ENCODE measurements at places on chromosomes 7 and 10. TPM values are rescaled to one million over a fixed set of nuclear protein-coding genes. Genes with fewer than 3 reads are reported as not detected.

CACNA2D1 gene
- 1.8 TPM for polyA plus RNA-seq

DNA sequence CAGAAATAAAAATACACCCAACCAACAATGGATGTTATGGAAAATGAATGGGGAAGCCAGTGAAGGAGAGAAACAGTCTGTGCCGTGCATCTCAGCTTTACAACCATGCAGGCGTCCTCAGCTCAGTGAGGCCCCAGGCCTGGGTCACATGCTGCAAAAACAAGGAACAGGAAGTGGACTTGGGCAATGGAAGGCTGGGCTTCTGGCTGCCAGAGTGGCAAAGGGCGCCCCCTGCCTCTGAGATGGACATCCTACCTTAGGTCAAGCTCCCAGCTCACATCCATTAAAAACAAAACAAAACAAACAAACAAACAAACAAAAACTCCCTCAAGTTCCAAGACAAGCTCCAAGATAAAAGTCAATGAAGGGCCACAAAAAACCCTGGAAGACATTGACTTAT lies 54.7 kb upstream of the AFAP1L2 start:
- DNase-seq = no peak

DNA sequence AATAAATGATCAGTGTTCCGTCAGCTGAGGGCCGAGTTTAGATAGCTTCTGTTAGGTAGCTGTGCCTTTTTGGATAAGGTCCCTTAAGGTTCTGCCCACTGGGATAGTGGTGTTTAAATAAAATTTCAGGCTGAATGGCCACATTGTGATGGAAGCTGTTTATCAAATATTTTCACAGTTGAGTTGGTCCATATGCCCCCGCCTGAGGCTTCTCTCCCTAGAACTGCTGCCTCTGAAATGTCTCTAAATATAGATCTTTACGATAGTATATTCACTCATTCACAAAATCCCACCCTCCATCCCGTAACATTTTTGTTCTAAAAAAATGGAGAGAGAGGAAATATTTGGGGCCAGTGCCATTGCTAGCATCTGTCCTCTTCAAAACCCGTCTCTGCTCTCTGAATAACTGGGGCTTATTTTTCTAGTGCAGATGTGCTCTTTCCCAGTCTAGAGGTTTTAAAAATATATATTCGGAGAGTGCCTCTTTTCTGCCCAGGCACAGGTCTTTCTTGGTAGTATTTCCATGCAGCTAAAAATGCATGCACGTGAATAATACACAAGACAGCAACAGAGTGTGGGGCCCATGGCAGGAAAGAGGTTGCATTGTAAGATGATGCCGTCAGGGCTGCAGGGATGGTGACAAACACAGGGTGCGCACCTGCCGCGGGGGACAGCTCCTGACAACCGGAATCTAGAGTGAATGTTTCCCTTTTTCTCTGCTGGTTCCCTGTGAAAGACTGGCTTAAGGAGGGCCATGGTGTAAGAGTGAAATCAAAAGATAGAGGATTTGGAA lies 105.4 kb upstream of the BTBD16 start:
- DNase-seq = no peak

STK17A gene
- polyA plus RNA-seq = 46.1 TPM

GHRHR gene
- polyA plus RNA-seq = not detected

DNA sequence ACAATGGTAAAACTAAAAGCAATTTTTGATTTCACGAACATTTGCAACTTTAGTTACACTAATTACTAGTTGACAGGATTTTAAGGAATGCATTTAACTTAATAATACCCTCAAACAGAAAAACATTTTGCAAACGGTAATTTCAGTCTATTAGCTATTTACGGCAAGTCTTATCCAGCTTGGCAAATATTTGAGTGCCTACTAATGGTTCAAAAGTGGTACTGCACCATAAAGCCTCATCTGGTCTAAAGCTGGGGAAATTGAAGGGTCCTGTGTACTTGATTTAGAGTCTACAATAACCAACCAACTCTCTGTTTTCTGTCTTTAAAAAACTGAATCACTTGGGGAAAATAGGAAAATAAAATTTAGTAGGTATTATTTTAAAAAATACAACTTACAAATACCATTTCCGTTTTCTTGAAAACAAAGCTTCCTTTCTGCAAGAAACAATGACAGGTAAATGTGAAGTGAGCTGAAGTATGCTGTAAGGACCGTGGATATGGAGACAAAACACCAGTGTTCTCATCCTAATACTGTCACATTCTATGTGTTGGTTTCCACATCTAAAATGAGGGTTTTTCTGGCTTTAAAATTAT lies 142.3 kb downstream of the VPS50 start:
- DNase-seq = no peak

ST8SIA6 gene
- polyA plus RNA-seq = not detected

DNA sequence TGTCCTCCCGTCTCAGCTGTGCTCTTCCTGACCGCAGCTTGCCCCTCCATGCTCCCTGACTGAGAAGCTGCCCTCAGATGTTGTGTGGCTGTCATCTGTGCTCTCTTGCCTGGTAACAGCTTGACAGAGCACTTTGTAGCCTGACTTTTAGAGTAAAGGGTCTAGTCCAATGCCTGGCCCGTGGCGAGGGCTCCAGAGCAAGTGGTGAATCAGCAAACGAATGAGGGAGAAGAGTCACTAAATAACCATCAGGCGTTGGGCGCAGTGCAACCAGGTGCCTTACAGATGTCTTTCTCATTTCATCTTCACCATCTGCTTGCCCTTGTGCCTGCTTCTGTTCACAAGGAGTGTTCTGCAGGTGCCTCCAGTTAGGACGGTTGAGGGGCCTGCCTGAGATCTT lies 45.6 kb downstream of the MKI67 start:
- DNase-seq = no peak

DNA sequence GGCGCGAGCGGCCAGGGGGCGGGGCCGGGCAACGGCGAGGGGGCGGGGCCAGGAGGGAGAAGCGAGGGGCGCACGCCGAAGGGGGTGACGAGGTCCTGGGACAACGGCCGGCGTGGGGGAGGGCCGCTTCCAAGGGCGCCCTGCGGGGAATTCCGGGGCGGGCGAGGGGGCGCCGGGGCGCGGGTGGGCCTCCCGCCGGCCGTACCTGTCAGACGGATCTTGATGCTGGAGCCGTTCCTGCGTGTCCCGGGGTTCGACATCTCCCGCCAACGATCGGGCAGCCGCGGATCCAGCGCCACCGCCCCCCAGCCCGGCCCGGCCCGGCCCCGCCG lies 421 bp downstream of the SMURF1 start:
- no peak for DNase-seq

ZNF33A gene
- polyA plus RNA-seq = 12.3 TPM

DNA sequence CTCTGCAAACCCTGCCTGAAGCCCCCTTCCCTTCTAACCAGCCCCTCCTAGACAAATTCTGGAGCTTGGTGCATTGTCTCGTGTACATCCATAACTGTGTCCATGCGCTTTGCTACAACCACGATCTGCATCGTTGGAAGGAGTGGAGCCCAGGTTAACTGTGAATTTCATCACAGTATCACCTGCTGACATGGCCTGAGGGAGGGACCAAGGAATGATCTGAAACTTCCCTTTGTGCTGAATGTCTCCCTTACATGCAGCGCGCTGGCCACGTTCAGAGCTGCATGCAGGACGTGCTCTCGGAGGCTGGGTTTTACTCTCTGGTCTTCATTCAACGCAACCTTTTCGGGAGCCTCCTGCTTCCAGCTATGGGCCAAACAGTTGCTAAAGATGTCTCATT lies 222.3 kb downstream of the CUX1 start:
- DNase-seq = no peak

SPRN gene
- 0.02 TPM for polyA plus RNA-seq

- DNase-seq = no peak
Observed at GRCh38 chr7:23247603-23248335, 1.2 kb downstream of the GPNMB start.

GRCh38 chr7:3928727-3929515 lies 627.9 kb downstream of the SDK1 start:
- DNase-seq = no peak

- DNase-seq = no peak
Observed at GRCh38 chr7:33921216-33921938, 16.0 kb downstream of the BMPER start.

CHN2 gene
- polyA plus RNA-seq = 1.6 TPM

GRCh38 chr10:61757525-61758397 lies 95.0 kb downstream of the CABCOCO1 start:
- no peak for DNase-seq

DNA sequence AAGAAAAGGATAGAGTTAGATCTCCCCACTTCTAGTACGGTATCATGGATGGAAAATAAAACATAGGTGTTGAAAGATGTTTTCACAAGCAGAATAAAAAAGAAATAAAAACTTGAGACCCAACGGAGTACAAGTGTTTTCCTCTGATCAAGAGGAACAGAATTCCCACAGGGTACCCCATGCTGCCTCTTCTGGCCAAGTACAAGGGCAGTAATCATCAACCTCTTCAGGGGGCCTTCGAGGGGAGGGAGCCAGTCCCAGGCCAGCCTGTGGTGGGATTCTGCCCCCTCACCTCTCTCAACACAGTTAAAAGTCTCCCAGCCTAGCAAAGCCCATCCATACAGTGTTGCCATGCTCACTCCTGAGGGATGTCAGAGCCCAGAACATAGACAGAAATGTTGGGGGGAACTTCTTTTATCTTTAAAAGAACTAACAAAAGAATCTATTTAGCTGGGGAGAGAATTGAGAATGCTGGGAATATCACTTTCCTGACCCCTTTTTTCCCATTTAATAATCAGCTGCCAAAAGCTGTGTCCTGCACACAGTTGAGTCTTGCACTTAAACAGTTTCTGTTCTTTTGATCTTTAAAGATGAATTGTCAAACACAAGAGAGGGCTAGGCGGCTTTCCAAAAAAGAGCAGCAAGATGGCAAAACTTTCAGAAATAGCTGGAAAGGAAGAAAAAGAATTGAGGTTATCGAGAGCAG lies 101.7 kb downstream of the PTN start:
- no peak for DNase-seq

- DNase-seq = no peak
Observed at GRCh38 chr7:46696741-46697140, 775.7 kb upstream of the IGFBP3 start.

DNA sequence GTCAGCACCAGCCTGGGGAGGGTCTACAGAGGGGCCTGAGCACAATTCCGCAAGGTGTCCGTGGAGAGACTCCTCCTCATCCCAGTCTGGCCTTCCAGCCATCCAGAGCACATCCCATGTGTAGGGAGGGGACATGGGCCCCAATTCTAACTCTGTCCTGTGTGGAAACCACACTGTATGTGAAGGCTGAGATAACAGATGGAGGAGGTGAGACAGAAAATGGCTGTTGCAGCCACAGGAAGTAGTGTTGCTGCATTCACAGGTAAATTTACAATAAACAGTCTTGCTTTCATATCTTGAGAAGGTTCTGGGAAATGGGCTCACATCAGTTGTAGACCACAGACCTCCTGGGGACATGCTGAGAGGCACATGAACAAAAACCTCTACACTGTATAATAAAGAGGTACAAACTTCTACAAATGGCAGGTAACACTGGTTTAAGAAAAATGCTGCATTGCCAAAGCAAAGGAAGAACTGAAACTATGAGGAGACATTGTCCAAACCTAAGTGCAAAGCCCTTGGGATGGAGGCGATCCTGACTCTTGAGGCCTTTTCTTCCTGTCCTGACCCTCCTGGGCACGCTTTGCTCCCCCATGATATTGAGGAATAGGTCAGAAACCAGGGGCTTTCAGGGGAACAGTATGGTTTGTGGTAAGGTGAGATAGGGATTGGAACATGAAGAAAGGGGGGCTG lies 21.6 kb upstream of the GIMAP2 start:
- DNase-seq = no peak

DNA sequence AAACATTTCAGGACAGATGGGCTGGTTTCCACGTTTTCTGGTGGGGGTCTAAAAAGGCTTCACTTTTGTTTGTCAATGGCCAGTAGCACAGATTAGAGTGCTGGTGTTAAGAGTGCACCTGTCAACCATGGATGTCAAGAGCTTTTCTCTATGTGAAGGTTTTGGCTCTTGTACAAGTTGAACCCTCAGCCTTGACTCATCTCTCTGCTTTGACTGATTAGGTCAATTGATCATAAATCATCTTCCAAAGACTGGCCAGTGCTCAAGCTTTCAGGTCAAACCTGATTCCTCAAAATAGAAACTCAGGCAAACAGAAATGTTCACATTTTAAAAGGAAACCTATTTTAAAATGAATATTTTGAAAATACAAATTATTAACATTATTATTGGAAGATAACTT lies 59.6 kb upstream of the SP4 start:
- no peak for DNase-seq

GRCh38 chr10:76432016-76433012 lies 1000.9 kb downstream of the LRMDA start:
- no peak for DNase-seq

GRCh38 chr10:71804077-71804476 lies 30.8 kb upstream of the VSIR start:
- DNase-seq = no peak

STRA8 gene
- not detected for polyA plus RNA-seq

GRCh38 chr10:47042199-47042473 lies 130.9 kb downstream of the PTPN20 start:
- DNase-seq = no peak

- DNase-seq = no peak
Observed at GRCh38 chr10:86368046-86368445, 1.5 kb upstream of the GRID1 start.

GRCh38 chr10:110947061-110947595 lies 27.7 kb downstream of the SHOC2 start:
- DNase-seq = no peak

LRRC61 gene
- 1.0 TPM for polyA plus RNA-seq

DNA sequence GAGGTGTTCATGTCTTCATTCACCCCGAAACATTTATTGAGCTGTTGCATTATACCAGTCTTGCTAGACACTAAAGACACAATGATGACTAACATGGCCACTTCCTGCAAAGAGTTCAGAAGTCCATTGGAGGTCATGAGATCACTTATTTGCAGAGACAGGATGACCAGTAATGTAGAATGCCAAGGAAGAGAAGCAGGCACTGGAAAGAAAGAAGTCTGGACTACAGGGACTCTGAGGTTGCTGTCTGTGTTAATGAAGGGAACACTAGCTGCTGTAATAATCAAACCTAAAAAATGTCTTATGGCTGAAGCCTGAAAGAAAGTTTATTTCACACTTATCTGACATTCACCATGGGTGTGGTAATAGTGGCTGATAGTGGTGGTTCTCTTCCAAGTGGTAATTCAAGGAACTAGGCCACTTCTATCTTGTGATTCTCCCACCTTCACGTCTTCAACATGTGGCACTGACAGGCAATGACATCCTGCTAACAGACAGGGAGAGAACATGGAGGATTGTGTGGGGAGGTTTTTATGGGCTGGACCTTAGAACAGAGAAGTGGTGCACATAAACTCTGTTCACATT lies 89.2 kb upstream of the MKLN1 start:
- peak; percentile 7 for DNase-seq

GRCh38 chr7:111290419-111290818 lies 199.5 kb downstream of the LRRN3 start:
- no peak for DNase-seq
